ENCODE measurements at places on chromosomes 7 and 10.

DNA sequence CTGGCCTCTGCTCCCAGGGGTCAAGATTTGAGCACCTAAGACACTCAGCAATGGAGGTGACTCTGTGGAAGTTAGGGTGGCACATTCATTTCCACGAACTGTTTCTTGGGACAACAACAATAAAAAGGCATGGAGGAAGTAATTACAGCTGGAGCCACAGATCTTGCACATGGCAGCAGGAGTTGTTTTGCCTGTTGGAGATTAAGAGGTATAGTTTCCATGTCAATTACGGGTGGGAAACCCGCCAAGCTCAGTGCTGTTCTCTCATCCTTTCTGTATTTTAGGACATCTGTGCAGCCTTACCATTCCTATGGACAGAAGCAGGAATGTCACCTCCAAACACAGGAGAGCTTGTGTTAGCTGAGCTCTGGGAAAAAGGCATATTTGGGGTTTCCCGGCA, 201.2 kb downstream of the SNX10 start:
- no peak for DNase-seq

DNA sequence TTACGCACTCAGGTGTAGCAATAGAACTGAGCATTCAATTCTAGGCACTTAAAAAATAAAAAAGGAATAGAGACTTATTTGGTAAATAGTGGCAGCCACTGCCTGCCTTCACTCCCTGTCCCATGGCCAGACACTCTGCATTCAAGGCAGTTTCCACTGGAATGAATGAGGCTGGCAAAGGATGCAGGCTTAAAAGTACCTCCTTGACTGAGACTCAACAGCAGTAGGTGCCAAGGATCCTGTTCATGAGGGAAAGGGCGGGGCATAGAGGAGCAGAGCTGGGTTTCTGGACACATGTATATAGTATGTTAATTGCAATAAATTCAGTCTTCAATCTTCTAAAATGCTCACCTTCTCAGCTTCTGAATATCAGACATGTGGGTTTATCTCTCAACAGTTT, 242.6 kb downstream of the PHF14 start:
- DNase-seq, result no peak

- no peak for DNase-seq
These were observed 52.2 kb downstream of the C10orf105 start for GRCh38 chr10:71667387-71667752.

DNA sequence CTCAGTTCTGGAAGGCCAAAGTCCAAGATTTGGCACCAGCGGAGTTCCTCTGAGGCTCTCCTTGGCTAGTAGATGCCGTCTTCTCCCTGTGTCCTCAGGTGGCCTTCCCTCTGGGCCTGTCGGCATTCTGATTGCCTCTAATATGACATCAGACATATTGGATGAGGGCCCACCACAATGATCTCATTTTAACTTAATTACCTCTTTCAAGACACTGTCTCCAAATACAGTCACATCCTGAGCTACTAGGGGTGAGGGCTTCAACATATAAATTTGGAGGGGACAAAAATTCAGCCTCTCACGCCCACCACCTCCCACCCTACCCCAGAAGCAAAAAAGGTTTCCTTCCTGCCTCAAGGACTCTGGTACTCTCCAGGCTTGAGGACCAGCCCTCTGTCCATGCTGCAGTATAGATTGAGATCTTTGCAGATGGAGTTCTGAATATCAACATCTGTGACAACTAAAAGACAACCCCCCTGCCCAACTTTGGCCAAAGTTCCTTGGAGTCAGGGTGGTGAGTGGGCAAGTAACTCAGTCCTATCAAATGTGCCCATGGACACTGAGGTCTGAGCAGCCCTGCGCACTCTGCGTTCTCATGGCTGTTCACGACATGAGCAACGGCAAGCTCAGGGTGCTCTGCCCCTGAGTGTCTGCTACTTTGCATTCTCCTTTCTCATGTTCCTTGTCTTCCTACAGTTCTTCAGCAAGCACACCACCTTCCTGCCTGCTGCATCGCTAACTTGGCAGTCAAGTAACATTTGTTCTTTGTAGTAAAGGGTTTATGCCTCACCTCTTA, 11.5 kb downstream of the TMEM176B start:
- DNase-seq, result no peak

- DNase-seq, result peak; percentile 64
These were observed 7.3 kb downstream of the LRRN3 start for GRCh38 chr7:111098011-111098925.

DNA sequence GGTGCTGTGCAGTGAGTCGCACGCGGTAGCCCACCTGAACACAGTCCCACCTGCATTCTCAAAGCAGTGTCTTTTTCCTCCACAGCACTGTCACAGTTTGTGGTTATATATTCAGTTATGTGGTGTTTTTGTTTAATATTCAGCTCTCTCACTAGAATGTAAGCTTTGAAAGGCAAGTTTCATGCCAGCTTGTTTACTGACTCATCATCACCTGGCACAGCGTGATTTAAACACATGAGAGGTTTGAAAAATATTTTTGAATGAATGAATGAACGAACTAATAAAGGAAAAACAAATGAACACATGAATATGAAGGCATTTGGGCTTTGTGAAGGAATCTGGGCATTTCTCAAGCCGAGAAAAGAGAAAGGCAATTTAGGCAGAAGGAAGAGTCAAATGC, 51.9 kb upstream of the TM9SF3 start:
- DNase-seq, result no peak

DNA sequence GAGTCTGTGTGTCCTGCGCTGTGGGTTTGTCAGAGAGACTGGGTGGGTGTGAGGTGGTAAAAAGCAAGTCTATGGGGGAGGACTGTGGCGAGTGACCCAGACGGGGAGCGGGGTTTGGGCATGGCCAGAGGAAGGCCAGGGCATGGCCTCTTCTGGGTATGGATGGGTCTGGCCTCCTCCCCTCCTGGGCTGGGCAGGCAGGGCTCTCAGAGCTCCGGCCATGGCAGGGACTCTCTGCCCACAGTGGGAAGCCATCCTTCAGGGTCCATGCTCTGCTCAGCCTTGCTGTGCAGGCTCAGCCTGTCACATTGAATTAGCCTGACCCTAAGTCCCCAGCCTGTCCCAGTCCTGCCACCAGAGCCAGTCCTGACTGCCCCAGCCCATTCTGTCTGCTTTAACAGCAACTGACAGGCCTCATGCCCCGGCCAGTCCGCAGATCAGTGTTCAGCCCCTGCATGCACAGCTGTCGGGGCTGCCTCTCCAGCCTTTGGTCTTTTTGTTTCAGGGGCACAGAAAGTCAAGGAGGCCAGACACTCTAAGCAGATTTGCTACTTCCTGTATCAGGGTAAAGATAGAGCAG, 7.9 kb downstream of the ANTXRL start:
- no peak for DNase-seq

DNA sequence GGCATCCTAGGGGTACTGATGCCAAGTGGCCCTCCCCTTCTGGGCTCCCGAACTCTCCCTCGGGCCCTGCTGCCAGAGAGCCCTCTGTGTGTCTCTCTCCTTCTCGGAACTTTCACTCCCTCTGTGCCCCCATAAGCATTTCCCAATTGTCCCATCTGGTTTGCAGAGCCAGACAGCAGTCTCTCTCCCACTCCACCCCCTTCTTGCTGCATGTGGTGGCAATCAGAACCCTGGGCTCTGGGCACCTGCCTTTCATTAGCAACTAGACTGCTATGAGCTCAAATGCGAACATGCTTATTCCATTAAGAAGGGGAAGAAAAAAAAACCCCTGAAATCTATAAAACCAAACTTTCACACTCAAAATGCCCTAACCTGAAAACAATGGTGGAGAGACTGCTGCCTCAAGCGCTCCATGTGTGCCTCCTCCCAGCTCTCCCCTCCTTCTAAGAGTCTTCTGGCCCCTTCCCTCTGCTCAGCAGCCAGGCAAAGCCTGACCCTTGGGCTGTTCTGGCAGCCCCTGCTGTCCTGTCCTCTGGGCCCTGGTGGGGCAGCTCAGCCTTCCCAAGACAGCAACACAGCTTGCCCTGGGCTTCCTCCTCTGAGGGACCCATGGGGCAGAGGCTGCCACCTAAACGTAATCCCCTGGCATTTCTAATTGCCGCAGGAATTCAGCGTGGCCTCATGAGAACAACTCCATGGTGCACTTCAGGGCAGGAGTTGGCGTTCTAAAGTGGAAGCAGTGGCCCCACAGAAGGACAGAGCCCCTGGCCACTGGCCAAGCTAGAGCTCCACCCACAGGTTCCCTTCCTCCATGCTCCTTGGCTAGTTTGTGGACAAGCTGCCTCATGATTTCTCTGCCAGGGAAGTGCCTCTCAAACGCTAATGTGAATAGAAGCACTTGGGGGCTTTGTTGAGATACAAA, 415.4 kb downstream of the PLXNA4 start:
- no peak for DNase-seq

GRCh38 chr10:107371801-107372200, 207.3 kb upstream of the SORCS1 start:
- no peak for DNase-seq

GRCh38 chr10:73774637-73775036, 7.2 kb upstream of the CHCHD1 start:
- no peak for DNase-seq

- DNase-seq, result peak; percentile 43
These were observed 147.1 kb upstream of the GHITM start for GRCh38 chr10:83991986-83992753.

- no peak for DNase-seq
These were observed 666.7 kb upstream of the FOXK1 start for GRCh38 chr7:4015371-4015770.

DNA sequence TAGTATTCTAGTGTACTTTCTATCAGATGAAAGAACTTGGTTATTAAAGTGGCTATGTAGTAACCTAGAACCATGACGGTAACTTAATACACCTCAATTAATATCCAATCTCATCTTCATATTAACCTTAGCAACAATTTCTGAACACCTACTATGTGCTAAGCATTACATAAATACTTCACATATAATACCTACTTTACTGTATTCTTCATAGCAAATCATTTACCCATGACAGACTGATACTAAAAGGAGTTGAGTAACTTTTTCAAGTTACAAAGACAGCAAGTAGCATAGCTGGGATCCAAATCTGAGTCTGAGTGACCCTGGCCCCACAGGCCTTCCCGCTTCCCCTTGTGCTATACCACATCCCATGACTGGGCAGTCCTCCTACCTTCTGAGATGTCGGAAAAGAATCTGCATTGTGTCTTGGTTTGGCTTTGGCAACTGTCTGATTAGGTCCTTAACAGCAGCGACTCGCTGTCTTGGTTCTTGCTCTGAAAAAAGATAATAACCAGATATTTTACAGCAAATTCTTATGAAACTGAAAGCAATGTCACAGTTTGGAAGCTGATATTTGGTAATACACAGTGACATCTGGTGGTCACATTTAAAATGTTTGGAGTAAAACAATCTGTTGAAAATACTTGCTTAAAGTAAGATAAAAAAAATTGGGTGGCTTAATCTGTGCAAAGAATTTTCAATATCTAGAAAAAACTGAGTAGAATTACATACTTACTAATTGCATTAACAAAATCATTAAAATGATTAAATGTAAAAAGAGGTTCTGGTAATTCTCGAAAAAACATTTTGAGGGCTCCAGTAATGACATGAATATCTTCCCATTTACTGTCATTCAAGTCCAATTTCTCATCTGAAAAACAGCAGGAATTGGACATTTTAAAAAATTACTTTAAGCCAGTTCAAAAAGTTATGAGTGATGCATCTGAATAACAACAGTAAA, 120.1 kb downstream of the ARHGAP12 start:
- peak; percentile 6 for DNase-seq

GRCh38 chr7:1933066-1933750, 263.1 kb downstream of the ELFN1 start:
- no peak for DNase-seq

- DNase-seq, result no peak
These were observed 173.9 kb upstream of the ZMIZ1 start for GRCh38 chr10:78894841-78895195.

DNA sequence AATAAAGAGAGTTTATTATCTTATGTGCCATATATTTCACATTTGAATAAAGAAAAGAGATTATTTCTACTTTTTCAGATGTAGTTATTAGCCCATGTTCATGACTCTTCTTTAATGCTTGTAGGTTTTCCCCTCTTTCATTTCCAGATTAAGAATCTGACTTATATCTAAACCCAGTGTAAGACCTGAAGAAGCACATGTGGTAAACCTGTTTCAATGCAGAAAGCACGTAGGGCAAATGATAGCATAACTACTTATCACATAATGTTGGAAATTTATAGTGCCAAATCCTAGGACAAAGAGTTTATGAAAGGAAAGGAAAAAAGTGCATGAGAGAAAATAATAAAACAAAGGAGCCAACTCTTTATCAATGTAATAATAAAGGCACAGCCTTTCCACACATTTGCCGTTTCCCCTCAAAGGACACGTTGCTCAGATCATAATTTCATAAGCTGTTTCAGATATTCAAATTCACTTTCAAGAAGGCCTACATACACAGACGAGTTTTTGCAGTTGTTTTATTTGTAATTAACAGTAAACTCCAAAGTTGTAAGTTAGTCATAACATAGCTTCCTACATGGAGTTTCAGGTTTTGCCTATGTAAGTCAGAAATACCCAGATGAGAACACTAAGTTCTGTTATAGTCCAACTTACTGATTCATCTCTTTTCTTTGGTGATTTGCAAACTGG, 88.8 kb upstream of the MDFIC start:
- DNase-seq, result no peak

DNA sequence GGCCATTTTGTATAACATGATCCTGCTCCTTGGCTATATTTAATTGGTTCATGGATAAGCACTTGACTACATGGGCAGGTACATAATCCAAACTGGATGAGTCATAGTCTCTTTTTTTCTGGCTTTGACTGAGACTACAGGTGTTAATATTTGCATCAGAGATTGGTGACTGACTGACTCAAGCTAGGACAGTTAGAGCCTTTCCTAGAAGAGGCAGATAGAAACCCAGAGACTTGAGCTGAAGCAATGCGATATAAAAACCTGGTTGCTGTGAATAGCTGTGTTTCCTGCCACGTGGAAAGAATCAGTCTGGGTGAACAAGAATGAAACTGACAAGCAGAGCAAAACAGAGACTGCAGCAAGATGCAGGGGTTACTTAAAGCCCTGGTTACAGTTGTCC, 81.0 kb downstream of the SAMD9 start:
- DNase-seq, result peak; percentile 57

DNA sequence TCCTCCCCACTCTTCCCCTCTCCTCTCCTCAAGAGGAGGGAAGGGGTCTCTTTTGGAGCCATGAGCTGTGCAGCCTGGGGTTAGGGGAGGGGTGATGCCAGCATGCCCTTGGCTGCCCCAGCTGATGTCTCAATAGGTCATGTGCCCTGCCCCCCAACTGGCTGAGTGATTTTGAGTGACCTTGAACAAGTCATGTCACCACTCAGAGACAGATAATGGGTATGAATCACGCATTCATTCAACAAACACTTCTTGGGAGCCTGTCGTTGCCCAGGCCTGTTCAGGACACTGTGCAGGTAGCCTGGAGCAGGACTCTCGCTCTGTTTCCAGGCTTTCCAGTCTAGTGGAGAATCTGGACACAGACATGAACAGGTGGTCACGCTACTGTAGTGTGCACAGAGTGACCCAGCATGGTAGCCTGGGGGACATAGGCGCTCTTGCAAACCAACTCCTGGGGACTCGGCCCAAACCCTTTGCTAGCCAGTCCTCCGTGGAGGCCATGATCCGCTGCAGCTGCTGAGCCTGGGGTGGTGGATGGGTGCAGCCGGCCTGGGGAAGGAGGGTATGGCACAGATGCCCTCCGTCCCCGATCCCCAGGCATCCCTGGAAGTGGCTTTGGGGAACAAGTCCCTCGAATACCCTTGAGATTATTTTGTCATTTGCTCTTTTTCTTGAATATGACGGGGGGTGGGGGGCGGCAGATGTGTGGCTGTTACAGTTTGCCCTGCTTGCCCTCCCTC, 49.6 kb upstream of the PSAP start:
- DNase-seq, result no peak

Data from activated CD4-positive, alpha-beta T cell treated with anti-CD3 and anti-CD28 coated beads for 48 hours (primary cell).